ENCODE measurements at places on chromosomes 7 and 10.

DNA sequence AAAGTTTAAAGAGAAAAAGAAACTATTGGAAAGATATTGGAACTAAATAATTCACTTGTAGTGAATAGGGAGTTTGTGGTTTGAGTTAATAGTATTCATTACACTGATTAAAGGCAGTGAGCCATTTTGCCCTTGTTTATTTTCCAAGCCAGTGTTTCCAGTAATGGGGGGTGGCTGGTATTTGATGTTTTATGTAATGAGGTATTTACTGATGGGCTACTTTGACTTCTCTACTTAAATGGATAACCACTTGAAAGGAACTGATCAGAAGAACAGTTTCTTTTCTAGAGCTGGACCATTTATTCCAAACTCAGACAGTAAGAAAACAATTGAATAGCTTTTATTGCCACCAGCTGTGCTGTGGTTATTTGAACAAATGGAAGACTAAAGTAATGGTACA, 227.0 kb upstream of the HDAC9 start:
- no peak for DNase-seq

DNA sequence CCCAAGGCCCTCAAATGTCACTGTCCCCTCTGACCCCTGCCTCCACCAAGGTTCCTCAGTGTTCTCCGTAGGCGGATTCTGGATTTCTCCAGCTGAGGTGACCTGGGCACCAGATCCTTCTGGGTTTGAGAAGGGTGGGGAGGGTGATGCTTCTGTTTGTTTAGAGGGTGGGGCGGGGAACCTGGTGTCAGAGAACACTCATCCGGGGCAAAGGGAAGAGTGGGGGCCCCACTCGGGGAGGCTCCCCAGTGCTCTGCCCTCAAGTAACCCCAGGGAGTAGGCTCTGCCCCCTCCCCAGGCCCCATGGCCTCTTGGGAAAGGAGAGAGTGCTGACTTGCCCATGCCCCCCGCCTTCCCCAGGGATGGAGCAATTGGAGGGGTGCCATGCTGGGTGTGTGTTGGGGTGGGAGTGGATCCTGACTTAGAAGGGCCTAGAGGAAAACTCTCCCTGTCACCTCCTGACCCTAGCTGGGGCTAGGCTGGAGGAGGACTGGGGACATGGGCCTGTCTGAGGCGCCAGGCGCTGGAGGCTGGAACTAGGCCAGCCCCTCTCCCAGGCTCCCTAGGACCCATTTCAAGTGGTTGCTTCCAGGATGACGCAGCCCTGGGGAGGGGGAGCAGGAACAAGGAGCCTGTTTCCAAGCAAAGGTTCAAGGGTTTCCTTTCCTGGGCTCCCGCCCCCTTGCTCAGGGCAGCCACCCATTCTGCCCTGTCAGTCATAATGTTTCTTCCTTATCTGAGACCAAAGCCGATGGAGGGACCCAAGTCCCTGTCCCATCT, 27.9 kb downstream of the KAZALD1 start:
- no peak for DNase-seq

GRCh38 chr7:81457852-81458522, 311.9 kb downstream of the HGF start:
- DNase-seq, result no peak

DNA sequence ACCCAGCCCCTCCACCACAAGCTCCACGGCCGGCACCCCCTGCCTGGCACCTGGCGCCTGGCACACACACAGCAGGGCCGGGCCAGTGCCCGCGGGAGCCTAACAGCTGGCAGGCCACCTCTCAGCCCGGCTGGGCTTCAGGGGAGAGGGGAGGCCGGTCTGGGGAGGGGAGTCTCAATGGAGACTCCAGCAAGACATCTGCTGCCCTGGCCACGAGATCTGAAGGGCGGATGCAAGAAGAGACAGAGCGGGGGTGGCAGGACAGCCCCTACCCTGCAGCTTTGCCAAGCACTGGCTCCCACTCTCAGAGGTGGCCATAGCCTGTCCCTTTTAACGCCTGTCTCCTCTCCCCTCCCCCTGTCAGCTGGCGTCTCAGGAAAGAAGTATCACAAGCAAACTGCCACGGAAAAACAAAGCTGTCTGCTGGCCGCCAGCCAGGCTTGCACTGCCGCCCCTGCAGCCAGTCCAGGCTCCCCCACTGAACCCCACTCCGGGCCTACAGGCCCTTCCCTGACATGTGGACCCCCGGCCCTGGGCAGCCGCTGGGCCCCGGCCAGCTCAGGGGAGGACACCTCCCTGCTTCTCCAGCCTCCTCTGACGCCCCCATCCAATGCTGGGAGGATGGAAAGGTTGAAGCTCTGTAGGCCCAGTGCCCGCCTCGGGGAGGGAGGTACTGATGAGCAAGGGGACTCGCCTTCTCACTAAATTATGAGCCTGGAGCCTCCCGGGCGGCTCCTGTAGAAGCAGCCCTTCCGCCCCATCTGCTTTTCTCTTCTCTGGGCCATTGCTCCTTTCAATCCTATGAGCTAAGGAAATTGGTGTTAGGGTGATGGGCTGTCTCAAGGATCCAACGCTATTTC, 178.4 kb downstream of the ARHGAP12 start:
- DNase-seq, result no peak

GRCh38 chr7:128456255-128456725, 612 bp downstream of the HILPDA start:
- no peak for DNase-seq

DNA sequence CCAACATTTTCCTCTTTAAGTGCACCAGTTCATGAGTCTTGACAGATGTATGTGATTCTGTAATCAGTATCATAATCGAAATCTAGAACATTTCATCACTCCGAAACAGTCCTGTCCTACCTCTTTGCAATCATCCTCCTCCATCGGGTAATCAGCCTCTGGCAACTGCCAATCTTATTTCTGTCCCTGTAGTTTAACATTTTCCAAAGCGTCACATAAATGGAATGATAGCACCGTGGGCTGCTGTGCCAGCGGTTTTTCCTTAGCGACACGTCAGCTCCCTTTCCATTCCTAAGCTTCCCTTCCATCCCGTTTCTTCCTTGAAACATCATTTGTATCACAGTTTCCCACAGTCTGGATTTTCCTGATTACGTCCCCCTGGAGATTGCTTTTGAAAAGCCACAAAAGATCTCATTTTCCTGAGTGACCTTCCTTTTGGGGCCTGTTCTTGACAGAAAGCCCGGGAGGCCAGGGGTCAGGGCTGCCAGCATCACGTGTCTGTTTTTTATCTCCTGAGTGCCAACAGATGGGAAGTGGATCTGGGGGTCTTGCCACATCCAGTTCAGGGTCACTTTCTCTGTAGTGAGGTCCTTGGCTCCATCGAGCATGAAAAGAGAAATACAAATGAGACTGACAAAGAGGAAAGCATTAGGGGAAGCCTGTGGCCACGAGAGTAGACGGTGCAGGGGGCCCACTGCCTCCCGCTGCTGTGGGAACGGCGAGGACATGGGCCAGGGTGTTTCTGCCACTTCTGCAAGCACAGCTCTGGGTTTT, 31.6 kb downstream of the TMEM120A start:
- no peak for DNase-seq

- DNase-seq, result no peak
Observed at GRCh38 chr10:8054244-8054493, 319 bp upstream of the GATA3 start.

GRCh38 chr10:112716076-112716475, 234.0 kb upstream of the TCF7L2 start:
- DNase-seq, result no peak

DNA sequence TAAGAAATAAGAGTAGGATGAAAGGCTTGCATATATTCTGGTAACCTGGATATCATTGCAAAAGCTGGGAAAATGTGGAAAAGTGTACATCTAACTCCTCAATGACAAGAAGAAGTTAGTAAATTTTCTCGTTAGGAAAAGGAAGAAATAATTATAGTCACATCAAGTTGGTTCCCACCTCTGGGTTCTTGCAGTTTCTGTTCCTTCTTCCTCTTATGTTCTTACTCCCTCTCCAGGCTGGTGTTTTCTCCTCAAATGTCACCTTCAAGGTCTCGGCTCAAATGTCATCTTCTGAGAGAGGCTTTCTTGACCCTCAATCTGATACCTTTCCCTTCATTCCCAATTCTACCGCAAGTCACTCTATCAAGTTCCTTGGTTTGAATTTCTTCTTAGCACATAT, 64.4 kb downstream of the ENTPD1 start:
- no peak for DNase-seq

DNA sequence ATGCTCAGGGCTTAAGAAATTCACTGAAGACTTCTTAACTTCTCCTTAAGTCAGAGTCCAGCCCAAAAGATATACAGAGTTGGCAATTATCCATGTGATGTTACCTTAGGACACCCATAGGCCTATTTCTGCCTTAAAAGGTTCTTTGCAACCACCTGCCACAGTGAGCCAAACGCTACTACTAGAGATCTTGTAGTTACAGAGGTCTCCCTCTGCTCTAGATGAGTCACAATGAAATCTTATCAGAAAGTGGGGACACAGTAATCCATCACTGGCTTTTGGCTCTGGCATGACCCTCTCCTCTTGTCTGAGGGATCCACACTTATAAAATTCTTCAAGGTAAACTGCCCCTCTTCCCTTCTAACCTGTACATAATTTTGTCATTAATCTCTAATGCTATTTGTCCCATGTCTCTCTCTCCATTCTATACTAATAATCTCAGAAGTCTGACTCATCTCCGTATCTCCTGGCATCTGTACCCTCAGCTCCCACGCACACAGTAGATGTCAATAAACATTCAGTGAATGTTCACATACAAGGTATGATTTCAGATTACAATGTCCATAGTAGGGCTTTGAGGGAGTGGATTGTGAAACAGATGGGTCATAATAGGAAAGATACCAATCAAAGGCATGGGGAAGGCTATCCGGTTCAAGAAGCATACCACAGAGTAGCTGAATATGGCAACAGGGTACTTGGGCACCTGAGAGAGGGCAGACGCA, 112.1 kb downstream of the SGMS1 start:
- peak; percentile 13 for DNase-seq

GRCh38 chr10:113854013-113854760, at the start of the genes DCLRE1A and NHLRC2:
DCLRE1A (minus strand) TSS chr10:113854082; CDS start chr10:113853182, 900 bp downstream.
NHLRC2 (plus strand) TSS chr10:113854661; CDS start chr10:113854873, 212 bp downstream.
- peak; percentile 66 for DNase-seq

GRCh38 chr10:109650228-109650627, 273.1 kb downstream of the XPNPEP1 start:
- no peak for DNase-seq

- no peak for DNase-seq
Observed at GRCh38 chr7:87047-87446, 105.3 kb upstream of the FAM20C start.

DNA sequence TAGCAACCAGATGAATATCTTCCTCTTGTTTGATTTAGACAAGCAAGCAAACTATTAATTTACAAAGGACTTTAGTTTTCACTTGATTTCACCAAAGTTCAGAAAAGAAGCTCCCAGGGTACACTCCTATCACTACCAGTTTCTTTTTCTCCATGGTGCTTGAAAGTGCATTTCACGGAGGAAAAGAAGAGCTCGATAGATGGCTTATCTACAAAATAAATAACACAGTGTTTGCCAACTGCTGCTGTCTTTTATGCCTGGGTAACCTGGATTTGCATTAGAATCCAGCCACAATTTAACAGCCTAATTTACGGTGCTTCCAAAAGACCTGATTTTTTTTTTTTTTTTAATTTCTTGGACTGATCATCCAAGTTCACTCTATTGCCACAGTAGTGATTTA, 275.7 kb downstream of the GPR37 start:
- DNase-seq, result no peak

- DNase-seq, result no peak
Observed at GRCh38 chr10:106836933-106837663, 327.4 kb downstream of the SORCS1 start.
